Stimulated activated CD4-positive, alpha-beta T cell treated with anti-CD3 and anti-CD28 coated beads, Interleukin-12 subunit alpha, Interleukin-12 subunit beta, amount 100 ng/mL, for 48 hours (primary cell): ENCODE measurements at places on chromosomes 11 and 22.

- DNase-seq = no peak
These were observed 3.0 kb upstream of the RANBP1 start for GRCh38 chr22:20112623-20113511.

DNA sequence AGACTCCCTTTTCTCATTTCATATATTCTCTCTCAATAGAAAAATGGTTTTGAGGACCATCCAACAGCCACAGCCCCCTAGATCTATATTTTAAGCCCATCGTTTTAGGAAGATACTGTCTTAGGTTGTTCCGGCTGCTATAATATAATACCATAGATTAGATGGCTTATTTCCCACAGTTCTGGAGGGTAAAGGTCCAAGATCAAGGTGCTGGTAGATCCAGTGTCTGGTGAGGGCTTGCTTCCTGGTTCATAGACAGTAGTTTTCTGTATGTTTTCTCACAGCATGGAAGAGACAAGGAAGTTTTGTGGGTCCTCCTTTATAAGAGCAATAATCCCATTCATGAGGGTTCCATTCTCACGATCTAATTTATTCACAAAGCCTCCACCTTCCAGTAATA, 215.1 kb downstream of the AASDHPPT start:
- DNase-seq = no peak

DNA sequence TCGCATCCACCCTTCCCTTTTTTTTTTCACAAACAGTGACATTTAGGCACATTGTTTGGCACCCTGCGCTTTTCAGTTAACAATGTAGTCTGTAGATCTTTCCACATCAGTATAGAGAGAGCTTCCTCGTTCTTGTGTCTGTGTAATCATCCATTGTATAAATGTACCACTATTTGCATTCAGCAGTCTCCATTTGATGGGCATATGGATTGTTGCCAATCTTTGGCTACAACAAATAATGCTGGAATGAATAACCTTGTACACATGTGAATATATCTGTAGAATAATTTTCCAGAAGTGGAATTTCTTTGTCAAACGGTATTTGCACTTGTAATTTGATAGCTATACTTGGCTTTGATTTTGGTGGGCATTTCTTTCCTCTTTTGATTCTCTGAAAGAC, 17.1 kb downstream of the MPEG1 start:
- DNase-seq = no peak

DNA sequence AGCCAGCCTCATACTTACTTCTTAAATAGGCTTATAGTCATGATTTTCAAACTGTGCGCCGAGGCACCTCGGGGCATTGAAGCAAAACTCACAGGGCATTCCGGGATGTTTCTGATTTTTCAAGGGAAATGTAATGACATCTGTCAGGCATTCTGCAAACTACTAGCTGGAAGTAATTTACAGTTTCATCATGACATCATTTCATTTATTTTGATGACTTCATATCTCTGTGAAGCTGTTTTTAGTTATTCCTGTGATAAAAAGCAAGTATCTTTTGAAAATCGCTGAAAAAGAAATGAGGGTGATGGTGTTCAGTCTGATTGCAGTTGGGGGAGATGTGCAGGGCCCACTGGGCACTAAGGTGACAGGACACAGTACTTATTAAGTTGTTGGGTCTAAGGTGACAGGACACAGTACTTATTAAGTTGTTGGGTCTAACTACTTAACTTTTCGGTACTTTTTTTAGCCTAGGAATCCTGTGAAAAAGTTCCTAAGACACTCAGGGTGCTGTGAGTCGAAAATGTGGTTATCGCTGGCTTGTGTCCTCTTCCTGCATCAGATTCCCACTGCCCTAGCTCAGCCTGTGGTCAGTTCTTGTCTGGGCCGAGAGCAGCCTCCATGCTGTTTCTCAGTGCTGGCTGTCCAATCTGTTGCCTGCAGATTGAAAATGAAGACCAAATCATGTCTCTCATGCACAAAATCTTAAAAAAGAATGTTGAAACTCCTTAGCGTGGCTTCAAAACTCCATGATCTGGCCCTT, 42.6 kb downstream of the APLP2 start:
- DNase-seq = no peak

DNA sequence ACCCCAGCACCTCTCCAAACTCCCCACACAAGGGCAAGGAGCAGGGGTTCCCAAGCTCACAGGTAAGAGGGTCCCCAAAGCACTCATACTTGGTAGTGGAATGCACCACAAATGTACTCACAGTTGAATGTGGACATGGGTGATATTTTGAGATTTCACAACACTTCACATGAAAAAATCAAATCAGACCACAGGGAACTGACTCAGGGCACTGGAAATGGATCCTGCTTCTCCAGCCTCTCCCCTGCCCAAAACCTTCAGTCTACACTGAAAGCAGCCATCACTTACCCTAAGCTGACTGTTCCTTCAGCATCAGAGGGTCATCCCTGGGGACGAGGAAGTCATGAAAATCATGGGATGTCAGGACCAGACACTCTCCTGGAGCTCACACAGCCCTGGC, 40.2 kb downstream of the SCGB1A1 start:
- no peak for DNase-seq

DNA sequence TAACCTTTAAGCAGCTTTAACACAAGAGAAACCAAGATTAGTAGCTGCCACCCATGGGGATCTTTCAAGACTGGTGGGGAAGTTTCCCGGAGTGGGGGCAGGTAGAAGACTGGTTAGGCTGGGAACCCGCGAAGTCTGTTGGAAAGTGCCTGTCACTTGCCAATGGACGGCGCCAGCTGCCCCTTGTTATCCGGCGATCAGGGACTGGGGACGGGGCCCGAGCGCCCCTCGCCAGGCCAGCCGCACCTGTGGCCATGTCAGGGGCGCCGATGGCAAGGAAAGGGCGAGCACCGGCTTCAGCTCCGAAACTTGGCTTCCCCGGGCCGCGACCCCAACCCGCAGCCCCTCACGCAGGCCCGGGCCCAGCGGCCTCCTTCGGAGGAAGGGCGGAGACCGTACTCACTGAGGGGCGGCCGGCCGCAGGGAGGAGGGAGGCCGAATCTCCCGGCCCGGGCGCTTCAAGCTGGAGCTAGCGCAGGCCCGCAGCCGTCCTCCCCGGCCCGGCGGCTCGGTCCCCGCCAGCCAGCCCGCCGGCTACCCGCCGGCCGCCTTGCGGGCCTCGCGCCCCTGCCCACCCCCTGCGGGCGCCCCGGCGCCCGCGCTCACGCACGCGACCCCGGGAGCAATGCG, 539 bp downstream of the EIF4ENIF1 start:
- no peak for DNase-seq

DNA sequence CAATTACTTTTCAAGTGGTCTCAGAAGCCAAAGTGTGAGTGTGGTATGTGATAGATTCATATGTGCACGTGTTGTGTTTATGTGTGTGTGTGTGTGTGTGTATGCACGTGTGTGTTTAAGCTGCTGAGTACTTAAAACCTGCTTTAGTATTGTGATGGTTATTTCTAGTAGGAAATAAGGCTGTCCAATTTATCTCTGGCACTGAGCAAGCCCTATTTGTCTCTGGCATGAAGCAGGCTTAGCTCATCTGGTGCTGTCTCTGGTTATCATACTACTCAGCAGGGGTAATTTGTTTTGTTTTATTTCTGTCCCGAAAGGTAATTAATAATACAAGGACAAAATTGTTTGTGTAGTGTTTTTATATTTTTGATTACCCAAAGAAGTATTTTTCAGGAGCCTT, 333.7 kb downstream of the FAT3 start:
- DNase-seq = no peak

DNA sequence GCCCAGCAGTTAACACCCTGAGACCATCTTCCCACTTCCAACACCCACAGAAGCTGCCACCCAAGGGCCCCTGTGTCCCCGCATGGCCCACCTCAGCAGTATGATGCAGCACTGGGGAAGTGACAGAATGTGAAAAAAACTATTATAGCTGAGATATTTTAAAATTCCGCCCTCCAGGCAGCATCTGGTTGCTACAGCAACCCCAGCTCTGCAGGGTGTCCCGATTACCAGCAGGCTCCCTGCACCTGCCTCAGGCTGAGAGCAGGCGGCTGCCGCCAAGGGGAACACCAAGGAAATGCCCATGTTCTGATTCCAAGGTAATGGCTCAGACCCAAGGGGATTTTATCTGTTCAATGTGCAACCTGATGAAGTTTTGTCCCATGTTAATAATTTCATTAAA, 10.5 kb upstream of the TMEM121B start:
- DNase-seq = no peak
